Nephron progenitor cell (in vitro differentiated cells): ENCODE measurements at places on chromosomes 7 and 10.

DNA sequence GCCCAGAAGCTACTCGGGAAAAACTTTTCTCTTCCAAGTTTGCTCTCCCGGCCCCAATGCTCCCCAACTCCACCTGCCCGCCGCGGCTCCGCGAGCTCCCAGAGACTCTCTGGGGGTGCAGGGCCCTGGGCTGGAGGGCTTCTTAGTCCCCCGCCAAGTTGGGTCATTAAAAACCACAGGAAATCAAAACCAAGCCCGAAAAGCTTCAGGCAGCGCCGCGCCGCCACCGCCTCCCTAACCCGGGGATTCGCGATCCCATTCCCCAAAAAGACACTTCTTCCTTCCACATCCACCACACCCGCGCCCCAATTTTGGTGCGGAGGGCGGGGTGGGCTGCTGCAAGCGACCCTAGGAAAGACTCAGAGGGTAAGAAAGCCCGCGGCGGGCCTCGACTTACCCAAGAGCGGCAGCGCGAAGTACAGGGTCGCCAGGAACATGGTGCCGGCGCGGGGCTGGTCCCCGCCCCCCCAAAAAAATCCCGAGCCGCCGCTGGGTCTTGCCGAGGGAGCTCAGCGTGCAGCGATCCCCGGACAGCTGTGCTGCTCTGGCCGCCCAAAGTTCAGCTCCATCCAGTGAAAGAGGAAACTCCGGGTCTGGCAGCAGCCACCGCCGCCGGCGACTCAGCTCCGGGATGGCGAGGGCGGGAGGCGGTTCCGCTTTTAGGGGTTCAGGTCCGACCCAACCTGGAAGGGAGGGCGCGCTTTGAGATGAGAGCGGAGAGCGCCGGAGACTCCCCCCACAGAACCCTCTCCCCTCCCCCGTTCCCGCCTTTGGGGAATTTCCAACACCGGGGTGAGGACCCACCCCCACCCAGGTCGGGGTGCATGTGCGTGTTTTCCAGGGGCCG lies 1.2 kb downstream of the GFRA1 start:
- peak; percentile 45 for DNase-seq

- DNase-seq = no peak
These were observed 104.5 kb downstream of the ELAPOR2 start for GRCh38 chr7:86954971-86955370.

DNA sequence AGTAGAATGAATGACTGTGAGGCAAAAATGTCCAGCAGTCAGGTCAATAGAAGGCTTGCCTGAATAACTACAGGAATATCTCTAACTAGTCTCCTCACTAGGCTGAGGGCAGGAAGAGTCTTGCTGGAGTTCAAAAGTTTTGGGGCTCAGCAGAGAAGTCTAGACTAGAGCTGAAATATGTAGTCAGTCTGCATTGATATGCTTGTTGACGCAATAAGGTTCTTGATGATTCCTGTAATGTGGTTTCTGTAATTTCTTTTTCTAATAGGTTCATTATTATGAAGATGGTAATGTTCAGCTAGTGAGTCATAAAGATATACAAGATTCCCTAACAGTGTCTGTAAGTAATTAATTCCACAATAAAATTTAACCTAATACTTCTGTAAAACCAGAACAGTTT lies 41.5 kb upstream of the ST7 start:
- DNase-seq = no peak

DNA sequence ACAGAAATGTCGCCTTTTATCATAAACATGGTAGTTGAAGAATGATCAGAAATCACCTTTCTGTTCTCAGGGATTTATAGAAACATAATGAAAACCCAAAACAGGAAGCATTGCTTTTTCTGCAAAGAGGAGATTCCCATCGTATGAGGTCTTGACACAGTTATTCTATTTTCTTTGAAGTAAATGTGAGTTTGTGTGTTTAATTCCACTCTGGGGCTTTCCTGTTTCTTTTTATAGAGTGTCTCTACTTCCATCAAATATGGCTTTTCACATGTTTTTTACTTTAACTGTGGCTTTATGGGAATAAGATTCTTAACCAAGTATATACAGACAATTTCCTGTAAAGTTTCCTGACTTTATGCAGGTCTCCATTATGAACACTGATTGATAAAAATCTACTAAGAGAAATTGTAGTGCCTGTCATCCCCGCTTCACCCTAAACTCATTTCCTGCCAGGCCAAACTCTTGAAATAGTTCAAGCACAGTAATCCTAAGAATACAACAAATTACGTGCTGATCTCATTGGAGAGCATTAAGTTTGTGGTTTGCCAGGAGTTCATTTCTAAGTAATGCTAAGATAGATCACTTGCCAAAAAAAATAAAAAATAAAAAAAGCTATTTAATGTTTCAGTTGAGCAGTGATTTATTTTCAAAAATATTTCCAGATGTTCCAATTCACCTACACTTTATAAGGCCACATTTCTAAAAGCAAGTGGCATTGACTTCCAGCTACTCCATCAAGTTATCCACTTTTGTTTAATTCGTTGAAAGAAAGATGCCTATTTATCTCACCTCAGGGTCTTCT lies 52.2 kb upstream of the SEC61G start:
- no peak for DNase-seq

GRCh38 chr7:30926313-30926712 lies 14.7 kb downstream of the AQP1 start:
- DNase-seq = no peak

DNA sequence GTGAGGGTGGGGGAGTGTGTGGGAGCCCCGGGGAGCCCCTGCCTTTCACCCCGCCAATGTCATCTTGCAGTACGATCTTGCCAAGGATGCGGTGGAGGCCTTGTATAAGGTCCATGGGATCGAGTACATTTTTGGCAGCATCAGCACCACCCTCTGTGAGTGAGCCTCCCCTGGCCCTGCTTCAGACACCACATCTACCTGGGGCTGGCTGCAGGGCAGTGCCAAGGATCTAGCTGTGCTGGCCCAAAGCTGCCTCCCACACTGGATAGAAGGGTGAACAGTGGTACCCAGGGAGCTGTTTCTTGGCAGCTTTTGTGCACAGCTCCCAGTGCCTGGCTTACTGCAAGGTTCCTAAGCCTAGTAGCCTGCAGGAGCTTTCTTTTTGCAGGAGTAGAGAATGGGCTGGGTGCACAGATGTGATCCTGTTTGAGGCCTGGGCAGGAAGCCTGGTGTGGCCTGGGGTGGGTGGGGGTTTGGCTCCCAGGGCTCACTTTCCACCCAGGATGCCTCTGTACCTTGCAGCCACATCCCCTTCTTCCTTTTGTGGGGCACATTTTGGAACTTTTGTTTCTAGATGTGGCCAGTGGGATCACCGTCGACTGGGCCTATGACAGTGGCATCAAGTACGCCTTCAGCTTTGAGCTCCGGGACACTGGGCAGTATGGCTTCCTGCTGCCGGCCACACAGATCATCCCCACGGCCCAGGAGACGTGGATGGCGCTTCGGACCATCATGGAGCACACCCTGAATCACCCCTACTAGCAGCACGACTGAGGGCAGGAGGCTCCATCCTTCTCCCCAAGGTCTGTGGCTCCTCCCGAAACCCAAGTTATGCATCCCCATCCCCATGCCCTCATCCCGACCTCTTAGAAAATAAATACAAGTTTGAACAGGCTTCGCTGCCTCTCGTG lies 12.2 kb upstream of the CPA1 start:
- DNase-seq = no peak

DNA sequence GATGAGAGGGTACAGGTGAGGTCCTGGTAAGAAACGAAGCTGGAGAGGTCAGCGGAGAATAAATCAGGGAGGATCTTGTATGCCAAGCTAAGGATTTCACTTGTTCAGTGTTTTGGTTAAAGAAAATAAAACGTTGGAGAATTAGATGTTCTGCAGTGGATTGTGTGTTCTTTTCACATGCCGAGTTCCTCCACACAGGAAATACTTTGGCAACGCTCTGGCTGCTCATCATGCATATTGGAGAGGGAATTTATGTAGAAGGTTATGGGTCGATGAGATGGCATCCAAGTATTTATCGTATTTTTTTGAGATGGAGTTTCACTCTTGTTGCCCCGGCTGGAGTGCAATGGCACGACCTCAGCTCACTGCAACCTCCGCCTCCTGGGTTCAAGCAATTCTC lies 11.0 kb downstream of the RPS24 start:
- no peak for DNase-seq

GRCh38 chr7:41825927-41826480 lies 123.1 kb upstream of the INHBA start:
- no peak for DNase-seq

DNA sequence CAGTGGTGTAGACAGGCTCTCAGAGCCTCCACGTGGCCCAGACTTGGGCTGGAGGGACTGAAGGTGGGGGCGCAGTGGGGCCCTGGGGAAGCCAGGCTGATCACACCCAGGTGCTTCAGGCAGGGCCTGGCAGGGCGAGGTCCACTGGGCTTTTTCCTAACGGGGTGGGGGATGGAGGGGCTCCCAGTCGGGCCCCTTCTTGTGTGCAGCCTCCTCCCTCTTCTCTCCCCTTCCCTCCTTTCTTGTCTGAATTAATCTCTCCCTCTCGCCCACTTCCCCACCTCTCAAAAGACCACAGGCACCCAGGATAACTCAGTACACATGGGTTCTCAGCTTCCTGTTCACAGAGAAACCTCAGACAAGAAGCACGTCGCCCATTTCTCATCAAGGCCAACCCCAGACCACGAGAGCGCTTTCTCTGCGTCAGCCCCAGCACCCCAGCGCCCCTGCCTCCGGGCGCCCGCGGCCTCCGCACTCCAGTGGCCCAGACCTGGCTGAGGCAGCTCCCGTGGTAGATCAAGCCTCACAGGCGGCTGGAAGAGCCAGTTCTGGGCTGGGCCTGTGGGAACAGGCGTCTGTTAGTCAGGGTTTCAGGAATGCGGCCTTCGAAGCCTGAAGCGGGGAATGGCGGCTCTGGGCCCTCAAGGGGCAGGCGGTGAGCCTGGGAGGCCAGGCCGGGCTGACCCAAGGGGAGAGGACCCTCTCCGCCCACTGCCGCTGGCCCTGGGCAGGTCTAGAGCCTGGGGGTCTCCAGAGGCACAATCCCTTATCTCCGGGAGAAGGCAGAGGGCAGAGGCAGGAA lies 50.6 kb downstream of the PWWP2B start:
- peak; percentile 35 for DNase-seq

GRCh38 chr7:149050941-149051340 lies 22.6 kb upstream of the PDIA4 start:
- no peak for DNase-seq

- DNase-seq = no peak
These were observed 103.9 kb upstream of the THSD7A start for GRCh38 chr7:11935905-11936304.

DNA sequence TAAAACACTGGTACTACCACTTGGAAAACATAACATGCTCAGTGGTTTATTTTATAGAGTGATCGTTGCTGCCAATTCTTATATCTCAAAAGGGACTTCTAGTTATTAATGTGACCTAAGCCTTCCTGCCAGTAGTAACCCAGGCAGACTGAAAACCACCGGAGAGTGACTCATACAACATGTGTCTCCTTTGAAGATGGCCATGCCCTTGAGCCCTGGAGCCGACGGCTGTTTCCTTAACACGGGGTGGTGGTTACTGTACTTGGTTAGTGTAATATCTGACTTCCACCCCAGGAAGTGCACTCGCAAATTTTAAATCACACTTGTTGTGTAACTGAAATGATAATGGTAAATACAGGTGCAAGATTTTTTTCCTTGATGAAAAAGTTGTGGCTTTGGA lies 30.5 kb downstream of the JAKMIP3 start:
- no peak for DNase-seq

- DNase-seq = no peak
These were observed 285.6 kb downstream of the IPMK start for GRCh38 chr10:57982091-57982490.

GRCh38 chr10:6232846-6233724 lies 30.4 kb downstream of the PFKFB3 start:
- no peak for DNase-seq

- DNase-seq = no peak
These were observed 28.9 kb downstream of the FZD1 start for GRCh38 chr7:91293136-91293535.

- DNase-seq = no peak
These were observed 206.7 kb downstream of the POU6F2 start for GRCh38 chr7:39184391-39184790.

DNA sequence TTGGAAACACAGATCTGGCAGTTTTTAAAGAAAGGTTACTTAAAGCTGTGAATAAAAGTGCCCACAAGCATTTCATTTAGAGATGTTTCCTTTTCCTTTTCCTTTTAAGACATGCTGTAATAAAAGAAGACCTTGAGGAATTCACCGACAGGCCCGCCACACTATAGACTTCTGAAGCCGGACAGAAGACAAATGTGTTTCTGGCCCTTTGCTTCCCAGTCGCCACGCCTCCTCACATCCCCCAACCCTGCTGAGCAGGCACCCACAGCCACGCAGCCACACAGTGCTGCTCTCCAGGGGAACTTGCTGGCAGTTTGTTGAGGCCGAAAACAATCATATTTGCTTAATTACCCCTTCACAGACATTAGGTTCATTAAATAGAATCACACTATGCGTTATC lies 83.4 kb downstream of the SLC25A13 start:
- DNase-seq = peak; percentile 27

DNA sequence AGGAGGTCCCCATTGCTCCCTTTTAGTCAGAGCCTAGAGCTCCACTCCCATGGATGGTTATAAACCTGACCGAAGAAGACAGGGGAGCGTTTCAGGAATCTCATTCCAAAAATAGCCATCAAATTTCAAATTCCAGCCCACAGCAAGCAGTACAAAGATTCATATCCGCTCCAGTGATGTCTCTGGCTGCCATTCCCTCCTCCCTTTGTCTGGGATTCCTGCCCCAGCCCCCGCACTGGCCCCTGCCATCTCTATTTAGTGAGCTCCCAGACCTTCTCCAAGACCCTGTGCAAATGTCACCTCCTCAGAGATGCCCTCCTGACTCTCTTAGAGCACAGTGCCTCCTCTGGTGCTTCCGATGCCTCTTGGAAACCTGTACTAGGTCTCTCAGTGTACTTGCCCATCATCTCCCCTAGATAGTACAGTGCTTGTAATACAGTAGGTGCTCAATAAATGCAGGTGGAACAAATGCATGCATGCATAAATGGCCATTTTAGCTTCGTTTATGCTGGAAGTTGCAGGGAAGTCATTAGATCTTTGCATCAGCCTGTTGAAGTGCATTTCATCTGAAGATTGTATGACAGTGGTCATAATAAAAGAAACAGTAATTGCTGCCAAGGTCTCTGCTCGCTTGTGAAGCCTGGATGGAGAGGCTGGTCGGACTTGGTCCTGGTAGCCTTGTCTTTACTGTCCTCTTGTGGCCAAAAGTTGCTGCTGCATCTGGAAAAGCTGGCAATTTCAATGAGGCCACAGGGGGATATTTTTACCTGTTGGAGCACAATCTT lies 32.0 kb upstream of the HABP2 start:
- DNase-seq = peak; percentile 66

DNA sequence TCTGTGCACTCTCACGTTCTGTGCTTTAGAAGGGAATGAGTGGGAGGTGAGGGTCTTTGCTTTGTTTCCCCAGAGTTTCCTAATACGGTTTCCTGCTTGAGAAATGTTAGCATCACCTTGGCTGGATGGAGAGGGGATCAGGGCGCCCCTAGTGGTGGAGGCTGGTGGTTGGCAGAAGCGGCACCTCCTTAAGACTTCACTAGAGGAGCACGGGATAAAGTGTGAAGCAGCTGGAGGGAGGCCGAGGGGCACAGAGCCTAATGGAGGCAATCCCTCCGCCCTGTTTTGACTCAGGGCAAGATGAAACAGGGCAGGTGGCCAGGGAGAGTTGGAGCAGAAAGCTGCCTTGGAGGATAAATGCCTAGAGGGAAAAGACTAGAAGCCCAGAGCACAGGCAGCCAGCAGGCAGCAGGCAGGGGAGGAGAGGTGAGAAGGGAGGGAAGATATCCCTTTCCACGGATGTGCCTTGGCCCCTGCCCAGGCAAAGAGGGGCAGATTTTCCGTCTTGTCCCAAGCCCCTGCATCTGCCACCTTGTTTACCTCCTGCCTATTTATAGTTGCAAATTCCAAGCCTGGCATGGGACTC lies 56.0 kb upstream of the BTRC start:
- peak; percentile 90 for DNase-seq
